ENCODE measurements at places on chromosomes 7 and 10. TPM values are rescaled to one million over a fixed set of nuclear protein-coding genes. Genes with fewer than 3 reads are reported as not detected.

OPALIN gene
- total RNA-seq = not detected

- DNase-seq = no peak
These were observed 559 bp upstream of the STEAP2 start for GRCh38 chr7:90210981-90211380.

DNA sequence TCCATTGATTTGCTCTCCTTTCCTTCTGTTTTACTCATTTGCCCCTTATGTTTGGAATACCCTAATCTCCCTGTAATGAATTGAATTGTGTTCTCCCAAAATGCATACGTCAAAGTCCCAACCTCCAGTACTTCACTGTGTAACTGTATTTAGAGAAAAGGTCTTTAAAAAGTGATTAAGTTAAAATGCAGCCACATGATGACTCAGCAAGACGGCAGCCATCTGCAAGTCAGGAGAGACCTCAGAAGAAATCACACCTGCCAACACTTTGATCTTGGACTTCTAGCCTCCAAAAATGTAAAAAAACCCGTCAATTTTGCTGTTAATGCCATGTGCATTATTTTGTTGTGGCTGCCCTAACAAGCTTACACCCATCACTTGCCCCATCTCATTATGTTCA lies 85.3 kb upstream of the PCLO start:
- DNase-seq = no peak

GRCh38 chr7:150451097-150451793 lies 815 bp downstream of the GIMAP8 start:
- DNase-seq = no peak

DNA sequence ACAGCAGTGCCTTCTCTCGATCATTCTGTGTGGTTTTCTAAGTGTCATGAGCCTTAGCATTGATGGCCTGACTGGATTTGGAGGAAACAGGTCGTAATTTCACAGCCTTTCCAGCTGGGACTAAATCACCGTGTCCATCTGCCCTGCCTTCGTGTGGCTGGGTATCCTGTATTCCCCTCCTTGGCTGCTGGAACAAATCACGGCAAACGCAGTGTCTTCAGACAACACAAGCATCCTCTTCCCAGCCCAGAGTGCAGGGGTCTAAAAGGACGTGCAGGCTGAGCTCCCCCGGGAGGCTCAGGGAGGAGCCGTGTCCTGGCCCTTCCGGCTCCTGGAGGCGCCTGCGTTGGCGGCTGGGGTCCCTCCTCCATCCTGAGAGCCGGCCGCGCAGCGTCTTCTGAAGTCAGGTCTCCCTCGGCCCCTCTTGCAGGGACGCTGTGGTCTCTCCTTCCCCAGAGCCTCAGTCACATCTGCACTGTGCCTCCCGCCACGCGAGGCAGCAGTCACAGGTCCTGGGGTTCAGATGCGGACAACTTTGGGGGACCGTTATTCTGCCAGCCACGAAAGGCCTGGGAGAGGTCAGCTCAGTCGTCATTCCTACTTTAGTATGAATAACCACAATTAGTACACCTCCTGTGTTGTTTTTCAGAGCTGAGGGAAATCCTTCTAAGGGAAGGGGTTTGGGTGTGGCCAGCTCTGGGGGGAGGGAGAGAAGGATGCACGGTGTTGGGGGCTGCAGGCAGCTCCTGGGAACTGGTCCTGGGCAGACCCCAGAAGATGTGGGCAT lies 41.1 kb downstream of the FAM20C start:
- DNase-seq = no peak

- no peak for DNase-seq
These were observed 1.0 kb upstream of the ZDHHC4 start for GRCh38 chr7:6576024-6576866.

GRCh38 chr10:4043897-4044665 lies 259.1 kb upstream of the KLF6 start:
- DNase-seq = no peak

CCDC136 gene
- 72.2 TPM for total RNA-seq

OPN1SW gene
- not detected for total RNA-seq

GRCh38 chr7:1409555-1409954 lies 49.7 kb downstream of the MICALL2 start:
- no peak for DNase-seq

AGAP4 gene
- total RNA-seq = 26.2 TPM

SPDYE6 gene
- not detected for total RNA-seq

GSTO2 gene
- total RNA-seq = 0.58 TPM

- peak; percentile 5 for DNase-seq
These were observed 28.4 kb downstream of the UBE2D4 start for GRCh38 chr7:43954524-43955228.

DNA sequence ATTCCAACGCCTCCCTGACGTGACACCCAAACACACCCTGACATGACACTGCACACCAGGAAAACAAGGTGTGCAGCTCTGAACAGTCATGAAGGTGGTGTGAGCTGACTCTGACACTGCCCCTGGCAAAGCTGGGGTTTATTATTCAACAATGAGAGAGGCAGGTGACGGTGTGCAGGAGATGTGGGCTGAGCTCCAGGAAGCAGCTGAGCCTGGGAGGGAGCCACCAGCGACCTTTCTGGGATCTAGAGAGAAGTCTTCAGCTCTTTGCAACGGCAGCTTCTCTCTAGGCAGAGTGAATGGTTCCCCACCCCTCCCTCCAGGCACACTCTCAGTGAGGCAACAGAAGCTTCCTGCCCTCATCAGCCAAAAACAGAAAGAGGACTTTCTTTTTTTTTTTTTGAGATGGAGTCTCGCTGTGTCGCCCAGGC lies 65.6 kb downstream of the SH3PXD2A start:
- DNase-seq = no peak

- no peak for DNase-seq
These were observed 179.8 kb upstream of the PFKP start for GRCh38 chr10:2887391-2888070.

GRCh38 chr10:13536674-13537366 lies 8.0 kb upstream of the BEND7 start:
- DNase-seq = peak; percentile 71

- DNase-seq = peak; percentile 33
These were observed 23.9 kb downstream of the OPALIN start for GRCh38 chr10:96334616-96335526.

LIPM gene
- not detected for total RNA-seq

GRCh38 chr10:77781451-77782327 lies 144.1 kb upstream of the KCNMA1 start:
- DNase-seq = no peak

GRCh38 chr7:141369422-141369821 lies 181.8 kb upstream of the AGK start:
- no peak for DNase-seq

GRCh38 chr10:130936851-130937250 lies 374.7 kb downstream of the TCERG1L start:
- DNase-seq = no peak

OR2A7 gene
- total RNA-seq = 0.41 TPM

DNA sequence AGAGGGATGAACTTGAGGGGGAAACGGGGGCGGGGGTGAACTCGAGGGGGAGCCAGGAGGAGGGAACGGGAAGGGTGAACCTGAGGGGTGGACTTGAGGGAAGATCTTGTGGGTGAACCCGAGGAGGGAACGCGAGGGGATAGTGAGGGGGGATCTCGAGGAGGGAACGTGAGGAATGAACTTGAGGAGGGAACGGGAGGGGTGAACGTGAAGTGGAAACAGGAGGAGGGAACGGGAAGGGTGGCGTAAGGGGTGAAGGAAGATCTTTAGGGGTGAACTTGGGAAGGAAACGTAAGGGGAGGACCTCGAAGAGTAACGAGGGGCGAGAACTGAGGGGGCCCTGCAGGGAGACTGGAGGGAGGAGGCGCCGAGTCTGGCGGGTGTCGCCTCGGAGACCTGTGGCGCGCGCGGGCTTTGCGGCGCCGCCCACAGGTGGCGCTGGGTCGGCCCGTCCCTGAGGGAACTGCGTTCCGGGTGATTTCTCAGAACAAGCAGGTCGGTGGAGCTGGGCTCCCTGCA lies 651 bp downstream of the MYO3A start:
- peak; percentile 26 for DNase-seq

- DNase-seq = no peak
These were observed 57.6 kb downstream of the LRRTM3 start for GRCh38 chr10:66983475-66983818.

- no peak for DNase-seq
These were observed 31.5 kb upstream of the PRF1 start for GRCh38 chr10:70634011-70634410.

TMEM236 gene
- total RNA-seq = 0.05 TPM

- DNase-seq = no peak
These were observed 23.6 kb downstream of the NRP1 start for GRCh38 chr10:33310853-33311252.

DNA sequence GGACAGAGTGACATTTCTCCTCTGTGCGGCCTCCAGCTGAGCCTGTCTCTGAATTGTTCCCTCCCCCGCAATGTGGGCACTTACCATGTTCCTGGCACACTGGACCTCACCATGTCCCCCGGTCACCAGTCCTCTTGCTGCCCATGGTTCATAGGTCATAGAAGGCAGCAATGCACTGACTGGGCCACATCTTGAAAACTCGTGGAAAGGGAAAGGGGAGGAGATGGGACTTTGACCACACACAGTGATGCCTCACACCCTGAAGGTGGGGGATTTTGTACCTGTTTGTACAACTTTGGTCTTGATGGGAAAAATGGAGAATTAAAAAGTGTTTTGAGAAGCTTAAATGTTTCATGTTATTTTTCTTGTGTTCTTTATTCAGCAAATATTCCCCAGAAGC lies 61.7 kb upstream of the LRGUK start:
- DNase-seq = no peak

DNA sequence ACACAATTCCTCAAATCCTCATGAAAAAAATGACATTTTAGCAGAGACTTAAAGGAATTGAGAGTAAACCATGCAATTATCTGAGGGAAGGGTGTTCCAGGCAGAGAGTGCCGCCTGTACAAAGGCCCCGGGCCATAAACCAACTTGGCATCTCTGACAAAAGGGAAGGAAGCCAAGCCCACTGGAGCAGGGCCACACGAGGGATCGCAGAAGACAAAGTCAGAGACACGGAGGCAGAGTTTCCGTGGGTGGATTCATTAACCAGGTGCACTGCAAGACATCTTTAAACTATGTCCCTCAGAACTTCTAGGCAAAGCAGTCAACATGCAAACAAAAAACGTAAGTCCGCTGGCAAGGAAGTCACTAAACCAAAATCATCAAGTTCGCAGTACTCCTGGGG lies 92.0 kb downstream of the SFMBT2 start:
- no peak for DNase-seq

DNA sequence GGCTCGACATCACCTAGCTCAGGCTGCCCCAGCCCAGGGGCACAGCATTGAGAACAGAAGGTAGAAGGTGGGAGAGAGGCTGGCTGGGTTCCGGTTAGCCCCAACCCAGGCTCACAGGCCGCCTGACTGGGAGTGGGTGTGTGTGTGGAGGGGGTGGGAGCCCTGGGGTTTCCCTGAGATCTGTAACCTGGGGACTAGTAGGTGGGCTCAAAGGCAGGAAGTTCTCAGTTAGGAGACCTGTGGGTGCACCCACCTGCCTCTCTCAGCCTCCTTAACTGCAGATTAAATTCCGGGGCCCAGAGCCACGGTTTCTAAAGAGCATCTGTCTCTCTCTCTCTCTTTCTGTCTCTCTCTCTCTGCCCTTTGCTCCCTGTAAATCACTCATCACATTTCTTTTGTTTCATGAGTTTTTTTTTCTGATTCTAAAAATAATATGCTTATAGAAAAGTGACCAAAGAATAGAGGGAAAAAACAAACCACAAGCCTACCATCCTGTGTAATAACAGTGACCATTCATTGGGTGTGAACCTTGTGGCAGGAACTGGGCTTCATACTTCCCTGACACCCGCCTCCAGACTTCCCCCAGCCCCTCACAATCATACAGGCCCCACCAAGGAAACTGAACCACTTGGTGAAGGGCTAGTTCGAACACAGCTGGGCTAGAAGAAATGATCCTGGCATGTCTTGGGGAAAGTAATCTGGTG lies 83.4 kb upstream of the SMNDC1 start:
- no peak for DNase-seq

DNA sequence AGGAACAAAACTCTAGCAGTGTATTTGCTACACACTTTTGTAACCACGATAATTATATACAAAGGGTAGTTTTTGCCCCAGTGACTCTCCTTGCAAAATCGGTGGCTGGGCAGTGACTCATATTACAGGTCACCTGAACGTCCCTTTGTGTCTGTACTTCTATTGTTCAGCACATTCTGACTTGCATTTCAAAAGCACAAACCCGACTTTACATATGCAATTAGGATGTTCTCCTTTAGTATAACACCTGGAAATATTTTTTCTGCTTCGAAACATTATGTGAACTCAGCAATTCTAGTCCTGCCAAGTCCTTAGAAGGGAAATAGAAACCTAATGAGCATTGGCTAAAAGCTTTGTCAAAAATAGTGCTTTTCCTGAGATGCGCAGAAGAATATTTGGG lies 6.0 kb downstream of the PRR15 start:
- DNase-seq = no peak

CHCHD1 gene
- 38.9 TPM for total RNA-seq

DNA sequence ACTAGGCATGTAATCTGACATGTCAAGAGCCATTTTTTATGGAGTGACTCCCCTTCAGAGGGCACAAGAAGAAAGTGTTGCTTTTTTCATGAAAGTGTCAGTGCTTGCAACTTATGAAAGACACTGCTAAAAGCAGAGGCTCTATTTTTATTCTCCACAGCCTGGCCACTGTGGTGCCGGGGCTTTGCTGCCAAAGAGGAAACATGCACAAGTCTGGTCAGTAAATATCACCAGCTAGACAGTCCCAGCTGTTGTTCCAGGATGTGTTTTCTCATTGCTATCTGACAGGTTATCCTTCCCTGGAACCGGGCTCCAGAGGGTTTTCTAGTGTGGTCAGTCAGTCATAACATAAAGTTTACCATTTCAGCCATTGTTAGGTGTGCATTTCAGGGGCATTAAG lies 180.7 kb upstream of the PITRM1 start:
- DNase-seq = no peak

PON1 gene
- not detected for total RNA-seq

DNA sequence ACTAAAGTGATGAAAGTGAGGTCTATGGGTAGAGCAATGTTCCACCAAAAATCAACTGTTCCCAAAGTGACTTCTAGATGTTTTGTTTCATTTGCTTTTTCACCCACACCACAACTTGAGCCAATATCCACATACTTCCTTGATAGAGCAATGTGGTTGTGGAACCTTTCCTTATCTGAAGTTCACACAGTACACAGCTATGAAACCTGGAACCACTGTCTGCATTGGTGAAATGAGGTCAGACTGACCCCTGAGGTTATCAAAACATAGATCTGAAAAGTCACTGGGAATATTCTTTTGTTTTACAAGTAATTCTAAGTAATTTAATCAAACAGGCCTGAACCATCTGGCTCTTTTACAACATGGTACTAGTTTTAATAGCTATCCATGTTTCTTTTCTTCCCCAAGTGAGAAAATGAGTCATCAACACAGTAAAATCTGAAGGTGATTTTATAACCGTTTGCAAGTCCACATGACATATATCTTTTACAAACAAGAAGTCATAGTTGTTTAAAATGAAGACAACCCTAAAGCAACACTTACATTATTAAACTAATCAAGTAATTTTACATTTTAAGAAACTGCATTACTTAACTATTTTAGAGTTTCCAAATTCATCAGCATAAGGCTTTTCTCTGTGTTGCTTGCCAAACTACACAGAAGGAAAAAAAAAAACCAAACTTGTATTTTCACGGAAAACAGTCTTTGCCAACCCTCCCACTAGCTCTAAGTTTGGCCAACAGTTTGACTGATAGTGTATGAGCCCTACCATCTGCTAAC lies 80.3 kb downstream of the LRRC17 start:
- no peak for DNase-seq

GRCh38 chr7:79722217-79722616 lies 268.8 kb upstream of the MAGI2 start:
- DNase-seq = no peak

GRCh38 chr7:148607151-148607661 lies 16.6 kb downstream of the C7orf33 start:
- no peak for DNase-seq

OLAH gene
- total RNA-seq = not detected

GRCh38 chr10:25804505-25804904 lies 129.5 kb upstream of the MYO3A start:
- no peak for DNase-seq

All from neural crest cell (in vitro differentiated cells).